ENCODE measurements at places on chromosomes 7 and 10.

DNA sequence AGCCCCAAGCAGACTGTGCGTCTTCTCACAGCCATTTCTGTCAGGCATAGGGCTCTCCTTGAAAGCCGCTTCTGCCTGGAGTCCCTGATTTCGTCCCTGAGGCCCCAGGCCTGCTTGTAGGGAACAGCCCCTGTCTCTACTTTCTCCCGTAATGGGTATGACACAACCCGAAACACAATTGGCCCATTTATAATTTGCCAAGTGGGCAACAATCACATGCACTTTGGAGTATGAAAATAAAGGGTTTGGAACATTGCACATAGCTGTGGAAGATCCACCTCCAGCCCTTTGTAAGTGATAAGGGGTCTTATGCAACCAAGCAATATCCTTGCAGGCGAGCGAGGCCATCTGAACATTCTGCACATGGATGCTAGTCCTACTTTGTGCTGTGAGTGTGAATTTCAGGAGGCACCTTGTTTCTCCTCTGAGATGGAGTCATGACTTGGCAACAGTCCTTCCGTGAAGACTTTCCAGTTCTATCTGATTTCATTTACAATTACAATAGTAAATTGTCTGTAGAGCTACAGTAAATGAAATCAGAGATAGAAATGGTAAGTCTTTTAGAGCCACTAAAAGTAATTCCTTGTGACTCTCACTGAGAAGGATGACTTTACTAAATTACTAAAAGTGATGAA lies 141.5 kb downstream of the CUBN start:
- no peak for DNase-seq

GRCh38 chr7:139937715-139938114 lies 108.7 kb downstream of the TBXAS1 start:
- peak; percentile 56 for DNase-seq

DNA sequence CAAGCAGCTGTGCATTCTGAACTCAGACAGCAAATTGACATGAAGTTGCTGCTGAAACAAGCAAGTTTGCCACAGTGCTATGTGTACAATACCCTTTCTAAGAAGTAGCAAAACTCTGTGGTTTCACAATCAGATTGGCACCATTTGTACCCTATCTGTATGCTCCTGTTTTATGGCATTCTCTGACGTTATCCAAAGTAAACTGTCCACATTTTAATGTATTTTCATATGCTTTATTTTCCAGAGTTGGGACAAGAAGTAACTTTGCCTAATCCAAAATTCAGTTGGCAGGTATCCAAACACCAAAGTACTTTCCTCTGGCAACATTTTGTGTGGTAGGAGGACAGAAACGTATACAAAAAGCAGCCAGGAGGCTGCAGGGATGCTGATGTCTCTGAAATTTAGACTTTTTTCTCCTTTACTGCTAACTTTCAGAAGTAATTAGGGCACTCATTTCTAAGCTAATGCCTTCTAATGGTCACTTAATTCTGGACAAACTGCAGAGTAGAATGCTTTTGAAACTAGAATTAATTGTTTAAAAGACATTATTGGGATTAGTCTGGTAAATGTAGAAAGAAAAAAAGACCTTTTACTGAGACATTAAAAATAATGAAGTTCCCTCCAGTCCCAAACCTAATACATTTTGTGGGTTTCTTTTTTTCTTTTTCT lies 414.7 kb upstream of the NRP1 start:
- DNase-seq, result no peak

GRCh38 chr7:67470256-67470751 lies 473.7 kb downstream of the TYW1 start:
- DNase-seq, result no peak

DNA sequence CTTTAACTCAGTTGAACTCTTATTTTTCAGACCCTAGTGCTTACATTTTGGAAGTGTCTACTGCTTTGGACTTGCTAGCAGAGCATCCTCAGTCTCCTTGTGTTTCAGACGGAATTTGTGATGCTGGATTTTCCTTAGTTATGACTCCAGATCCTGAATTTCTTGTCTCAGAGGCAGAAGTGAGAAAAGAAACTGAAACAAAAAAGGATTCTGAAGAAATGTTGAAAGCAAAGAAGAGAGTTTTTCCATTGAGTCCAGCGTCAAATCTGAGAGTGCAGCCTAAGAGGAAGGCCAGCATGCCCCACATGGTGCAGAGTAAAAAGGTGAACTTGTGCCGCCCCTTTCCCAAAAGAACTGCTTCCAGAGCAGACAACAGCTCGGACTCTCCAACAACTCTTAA lies 46.1 kb downstream of the TASOR2 start:
- DNase-seq, result peak; percentile 61

- no peak for DNase-seq
Observed at GRCh38 chr7:15749631-15750030, 63.1 kb upstream of the MEOX2 start.

GRCh38 chr10:29740981-29741545 lies 106.3 kb upstream of the SVIL start:
- DNase-seq, result no peak

DNA sequence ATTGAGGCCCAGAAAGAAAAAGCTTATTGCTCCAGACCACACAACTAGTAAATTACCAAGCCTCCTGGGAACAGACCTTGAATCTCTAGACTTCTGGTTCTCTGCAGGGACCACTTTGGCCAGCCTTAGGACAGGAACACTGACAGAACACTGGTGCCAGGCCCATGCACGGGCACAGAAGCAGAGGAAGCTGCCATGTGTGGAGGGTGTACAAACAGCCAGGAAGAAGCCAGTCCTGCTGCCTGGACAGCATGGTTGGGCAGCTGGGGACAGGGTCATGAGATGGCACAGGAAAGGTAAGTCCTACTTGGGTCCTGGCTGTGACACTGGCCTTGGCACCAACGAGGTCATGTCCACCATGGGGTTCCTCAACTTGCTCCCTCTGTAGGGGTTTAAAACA lies 19.2 kb downstream of the MMRN2 start:
- no peak for DNase-seq

GRCh38 chr10:97518301-97519043 lies 19.7 kb downstream of the UBTD1 start:
- no peak for DNase-seq

GRCh38 chr10:71761105-71761511 lies 12.2 kb downstream of the VSIR start:
- no peak for DNase-seq

GRCh38 chr10:97828721-97829120 lies 20.9 kb upstream of the GOLGA7B start:
- no peak for DNase-seq

DNA sequence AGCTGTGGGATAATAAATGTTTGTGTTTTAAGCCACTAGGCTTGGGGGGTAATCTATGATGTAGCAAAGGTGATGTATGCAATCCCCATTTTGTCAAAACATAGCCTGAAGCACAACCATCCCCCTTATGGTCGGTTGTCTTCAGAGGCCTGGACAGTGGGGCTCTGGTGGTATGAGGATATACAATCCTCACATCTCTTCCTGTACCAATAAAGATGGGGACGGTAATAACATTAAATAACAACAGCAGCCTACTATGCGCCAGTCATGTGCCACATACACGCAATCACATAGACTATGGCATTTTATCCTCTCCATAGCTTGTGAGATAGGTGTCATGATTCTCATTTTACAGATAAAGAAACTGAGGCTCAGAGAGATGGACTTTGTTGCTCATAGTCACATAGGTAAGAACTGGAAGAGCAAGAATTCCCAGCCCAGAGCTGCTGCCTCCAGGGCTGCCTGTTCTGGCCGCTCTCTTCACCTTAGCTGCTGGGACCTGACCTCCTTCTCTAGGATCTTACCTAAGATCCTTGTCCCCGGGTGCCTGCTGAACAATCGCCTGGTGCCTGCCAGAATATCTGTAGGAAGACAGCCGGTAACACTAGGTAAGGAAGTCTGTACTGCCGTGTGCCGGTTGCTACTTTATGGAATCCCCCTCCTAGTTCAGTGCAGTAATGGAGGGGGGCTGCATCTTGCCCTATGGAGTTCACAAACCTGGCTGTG lies 108.6 kb downstream of the ARHGAP22 start:
- no peak for DNase-seq

DNA sequence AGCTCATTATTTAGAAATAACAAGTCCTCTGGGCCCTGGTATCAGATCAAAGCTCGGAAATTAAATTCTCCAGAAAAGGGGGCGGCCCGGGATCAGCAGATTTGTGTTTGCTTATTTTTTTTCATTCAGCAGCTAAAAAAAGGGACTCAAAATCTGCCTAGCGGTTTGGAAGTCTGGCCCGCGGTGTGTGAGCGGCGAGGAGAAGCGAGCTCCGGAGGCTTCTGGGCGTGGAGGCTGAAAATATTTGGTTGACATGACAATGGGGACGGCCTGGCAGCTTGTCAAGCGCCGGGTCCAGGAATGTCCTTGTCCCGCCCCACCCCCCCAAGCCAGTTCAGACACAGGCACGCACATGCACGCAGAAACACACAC lies 43.4 kb downstream of the FOXL3 start:
- DNase-seq, result no peak

- DNase-seq, result no peak
Observed at GRCh38 chr7:102028206-102028826, 210.9 kb downstream of the CUX1 start.

DNA sequence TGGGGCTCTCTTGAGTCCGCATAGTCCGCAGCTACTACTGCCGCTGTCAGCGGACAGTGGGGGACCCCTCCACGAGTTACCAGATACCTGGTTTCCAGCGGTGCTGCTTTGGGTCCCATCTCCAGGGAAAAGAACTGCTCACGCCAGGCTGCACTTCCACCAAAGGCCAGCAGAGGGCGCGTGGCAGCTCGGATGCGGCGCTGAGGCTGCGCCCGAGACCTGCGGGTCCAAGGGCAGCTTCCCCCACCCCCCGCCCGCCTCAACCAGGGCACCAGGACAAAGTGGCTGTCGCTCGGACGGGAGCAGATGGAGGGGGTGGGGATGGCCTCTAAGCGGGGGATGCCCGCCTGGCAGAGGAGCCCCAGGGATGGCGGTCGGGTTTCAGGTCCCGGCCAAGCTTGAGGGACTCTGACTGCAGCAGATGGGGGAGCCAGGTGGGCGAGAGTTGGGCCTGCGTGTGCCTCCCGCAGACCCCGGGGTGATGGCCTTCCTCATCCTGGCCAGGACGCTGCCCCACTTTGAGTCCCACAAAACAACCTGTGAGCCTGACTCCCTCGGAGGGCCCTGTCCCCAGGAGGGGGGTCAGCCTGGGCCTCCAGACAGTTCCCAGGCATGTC lies 23.8 kb upstream of the ZNF735 start:
- DNase-seq, result no peak

GRCh38 chr10:84193846-84194423 lies 402 bp upstream of the CDHR1 start:
- DNase-seq, result no peak

GRCh38 chr10:126181626-126182025 lies 206.7 kb downstream of the ADAM12 start:
- DNase-seq, result no peak

DNA sequence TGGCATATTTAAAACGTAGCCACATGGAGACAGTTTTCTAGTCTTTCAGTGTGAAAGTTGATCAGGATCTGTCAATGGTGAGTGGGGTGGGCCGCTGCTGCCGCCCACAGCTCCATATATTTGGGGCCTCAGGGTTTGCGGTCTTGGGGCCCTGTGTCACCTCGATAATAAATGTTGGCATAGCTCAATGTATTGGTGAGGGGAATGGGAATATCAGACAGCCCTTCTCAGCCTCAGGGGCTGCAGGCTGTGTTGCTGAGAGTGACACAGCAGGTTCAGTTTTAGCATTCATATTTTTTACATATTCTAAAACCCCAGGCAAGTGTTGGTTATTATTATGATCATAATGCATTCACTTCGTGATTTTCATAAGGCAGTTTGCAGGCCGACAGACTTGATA lies 5.3 kb downstream of the CDH23 start:
- no peak for DNase-seq

- DNase-seq, result peak; percentile 51
Observed at GRCh38 chr10:47384148-47384921, at the start of gene ZNF488. Gene ZNF488, minus strand, starts transcription at chr10:47384293. Its CDS starts 15,464 bp downstream, at chr10:47368829.

DNA sequence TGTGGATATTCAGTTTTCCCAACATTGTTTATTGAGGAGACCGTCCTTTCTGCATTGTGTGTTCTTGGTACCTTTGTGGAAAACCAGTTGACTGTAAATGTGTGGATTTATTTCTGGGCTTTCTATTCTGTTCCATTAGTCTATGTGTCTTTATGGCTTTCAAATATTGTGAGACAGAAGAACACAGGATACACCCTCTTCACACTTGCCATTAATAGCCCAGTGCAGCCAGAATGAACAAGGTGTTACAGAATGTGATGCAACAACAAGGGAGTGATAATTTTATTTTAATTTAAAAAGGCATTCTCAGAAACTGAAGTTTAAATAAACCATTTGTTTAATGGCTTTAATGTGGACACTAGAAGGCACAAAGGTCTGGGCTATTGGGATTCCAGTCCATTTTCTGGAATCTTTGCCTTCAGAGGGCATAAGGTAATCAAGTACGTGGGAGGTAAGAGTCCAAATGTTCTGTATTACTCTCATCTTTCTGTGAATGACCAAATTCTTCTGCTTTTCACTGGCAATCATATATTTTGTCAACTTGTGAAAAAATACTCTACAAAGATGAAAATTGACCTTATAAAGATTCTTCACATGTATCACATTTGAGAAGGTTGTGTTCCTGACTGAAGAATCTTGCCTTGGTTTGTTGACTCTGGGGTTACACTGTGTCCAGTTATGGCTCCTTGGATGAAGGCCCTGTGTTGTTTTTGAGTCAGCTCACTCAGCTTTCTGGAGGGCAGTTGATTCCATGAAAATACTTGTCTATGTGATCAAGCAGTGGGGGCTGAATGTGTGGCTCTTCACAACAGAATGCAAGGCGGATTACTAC lies 962.7 kb downstream of the LRMDA start:
- no peak for DNase-seq

DNA sequence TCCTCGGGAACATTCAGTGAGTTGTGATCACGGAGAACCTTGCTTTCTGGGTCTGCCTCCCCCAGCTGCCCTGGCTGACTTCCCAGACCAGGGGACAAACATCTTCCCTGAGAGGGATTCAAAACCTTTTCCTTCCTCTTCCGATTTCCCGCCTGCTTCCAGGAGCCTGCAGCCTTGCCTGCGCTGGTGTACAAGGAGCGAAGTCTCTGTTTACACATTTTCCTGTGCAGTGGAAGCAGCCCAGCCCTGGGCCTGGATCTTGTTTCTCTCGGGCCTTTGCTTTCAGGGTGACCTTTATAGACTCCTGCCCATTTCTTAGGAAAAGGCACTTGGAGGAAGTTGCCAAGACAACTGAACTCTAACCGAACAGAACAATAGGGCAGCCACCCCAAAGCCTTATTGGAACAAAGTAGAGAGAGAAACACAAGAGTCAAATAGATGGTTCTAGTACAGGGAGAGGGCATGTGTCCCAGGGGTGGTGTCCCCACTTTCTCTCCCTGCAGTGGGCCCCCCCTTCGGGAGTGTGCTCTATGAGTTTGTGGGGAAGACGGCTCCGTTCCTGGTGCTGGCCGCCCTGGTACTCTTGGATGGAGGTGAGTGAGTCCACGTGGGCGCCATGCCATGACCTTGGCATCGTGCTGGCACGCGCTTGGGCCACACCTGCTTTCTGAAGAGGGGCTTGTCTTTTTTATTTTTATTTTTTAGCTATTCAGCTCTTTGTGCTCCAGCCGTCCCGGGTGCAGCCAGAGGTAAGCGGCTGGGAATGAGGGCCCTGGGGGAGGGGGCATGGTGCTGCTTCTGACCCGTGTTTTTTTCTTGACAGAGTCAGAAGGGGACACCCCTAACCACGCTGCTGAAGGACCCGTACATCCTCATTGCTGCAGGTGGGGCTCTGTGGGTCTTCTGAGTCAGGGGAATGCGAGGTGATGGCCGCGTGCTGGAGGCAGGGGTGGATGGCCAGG lies 14.1 kb downstream of the SLC18A2 start:
- no peak for DNase-seq

- peak; percentile 11 for DNase-seq
Observed at GRCh38 chr10:127563718-127564553, 14.8 kb downstream of the NPS start.

Measured in inflammatory macrophage treated with lipopolysaccharide for 4 hours (primary cell).